ENCODE measurements at places on chromosomes 3 and 15. TPM values are rescaled to one million over a fixed set of nuclear protein-coding genes. Genes with fewer than 3 reads are reported as not detected.

GRCh38 chr3:60756241-60757030 lies 494.8 kb downstream of the FHIT start:
- DNase-seq: no peak

DNA sequence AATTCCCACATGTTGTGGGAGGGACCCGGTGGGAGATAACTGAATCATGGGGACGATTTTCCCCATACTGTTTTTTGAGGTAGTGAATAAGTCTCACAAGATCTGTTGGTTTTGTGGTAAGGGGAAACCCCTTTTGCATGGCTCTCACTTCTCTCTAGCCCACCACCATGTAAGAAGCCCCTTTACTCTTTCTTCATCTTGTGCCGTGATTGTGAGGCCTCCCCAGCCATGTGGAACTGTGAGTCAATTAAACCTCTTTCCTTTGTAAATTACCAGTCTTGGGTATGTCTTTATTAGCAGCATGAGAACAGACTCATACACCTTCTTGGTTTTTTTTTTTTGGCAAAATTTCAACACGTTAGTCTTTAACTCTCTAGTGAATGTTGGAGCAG lies 18.1 kb downstream of the ARL8B start:
- DNase-seq: no peak

GRCh38 chr3:21551019-21551418 lies 200.0 kb downstream of the ZNF385D start:
- DNase-seq: no peak

DNA sequence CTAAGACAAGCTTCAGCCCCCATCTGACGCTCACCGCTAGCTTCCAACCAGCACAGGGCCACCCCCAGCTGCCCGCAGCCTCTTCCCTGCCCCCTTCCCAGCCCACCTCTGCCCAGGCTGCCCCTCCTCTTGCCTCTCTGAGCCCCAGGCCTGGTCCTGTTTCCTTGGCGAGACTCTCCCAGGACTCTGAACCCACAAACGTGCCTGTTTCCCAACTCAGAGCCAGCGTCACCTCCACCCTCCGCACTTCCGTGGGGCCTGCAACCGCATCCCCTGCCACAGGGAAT lies 35.0 kb downstream of the ZXDC start:
- no peak for DNase-seq

DNA sequence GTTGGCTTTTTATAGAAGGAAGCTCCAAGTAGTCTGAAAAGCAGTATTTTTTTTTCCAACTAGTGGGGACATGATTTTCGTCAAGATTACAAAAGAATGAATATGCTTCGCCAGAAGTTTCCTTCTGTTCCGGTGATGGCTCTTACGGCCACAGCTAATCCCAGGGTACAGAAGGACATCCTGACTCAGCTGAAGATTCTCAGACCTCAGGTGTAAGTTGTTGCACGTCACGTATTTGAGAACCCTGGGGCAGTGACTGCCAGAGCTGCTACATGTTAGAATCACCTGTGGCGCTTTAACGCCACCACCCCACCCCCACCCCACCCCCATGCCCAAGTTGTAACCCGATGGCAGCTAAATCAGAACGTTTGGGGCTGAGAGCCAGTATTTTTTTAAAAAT lies 52.2 kb downstream of the BLM start:
- DNase-seq: no peak

The CDHR4 gene
- total RNA-seq: not detected

The OR5H15 gene
- total RNA-seq: not detected

DNA sequence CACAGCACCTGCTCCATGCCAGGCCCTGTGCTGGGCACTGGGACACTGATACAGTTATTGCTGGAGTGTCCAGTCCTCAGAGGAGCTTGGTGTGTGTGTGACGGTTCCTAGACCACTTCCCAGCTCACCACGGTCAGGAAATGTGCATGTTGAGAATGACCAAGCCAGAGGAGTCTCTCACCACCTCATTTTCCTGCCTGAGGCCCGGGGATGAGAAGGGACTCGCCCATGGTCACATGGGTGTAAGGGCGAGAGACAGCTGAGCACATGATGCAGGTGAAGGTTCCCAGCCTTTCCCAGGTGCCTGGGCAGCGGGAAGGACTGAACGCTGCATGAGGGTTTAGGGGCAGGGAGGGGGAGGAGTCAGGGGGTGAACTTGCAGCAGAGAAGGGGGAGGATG lies 180.9 kb upstream of the TLE3 start:
- DNase-seq: no peak

DNA sequence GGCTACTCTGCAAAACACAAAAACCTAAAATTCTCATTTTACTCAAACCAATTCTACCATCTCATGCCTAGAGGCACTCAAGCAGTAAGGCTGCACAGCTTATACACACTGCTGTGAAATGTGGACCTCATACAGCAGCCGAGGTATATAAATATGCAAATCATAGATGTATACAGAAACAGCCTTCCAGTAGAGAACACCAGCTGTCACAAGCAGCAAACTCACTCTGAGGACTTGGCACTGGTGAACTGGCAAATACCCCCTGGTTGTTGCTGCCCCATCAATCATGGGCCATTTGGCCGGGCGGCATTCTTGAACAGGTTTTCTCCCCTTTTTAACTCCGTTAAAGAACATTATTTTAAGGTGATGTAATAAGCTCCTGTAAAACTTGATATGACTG lies 378.0 kb downstream of the LSAMP start:
- DNase-seq: no peak

DNA sequence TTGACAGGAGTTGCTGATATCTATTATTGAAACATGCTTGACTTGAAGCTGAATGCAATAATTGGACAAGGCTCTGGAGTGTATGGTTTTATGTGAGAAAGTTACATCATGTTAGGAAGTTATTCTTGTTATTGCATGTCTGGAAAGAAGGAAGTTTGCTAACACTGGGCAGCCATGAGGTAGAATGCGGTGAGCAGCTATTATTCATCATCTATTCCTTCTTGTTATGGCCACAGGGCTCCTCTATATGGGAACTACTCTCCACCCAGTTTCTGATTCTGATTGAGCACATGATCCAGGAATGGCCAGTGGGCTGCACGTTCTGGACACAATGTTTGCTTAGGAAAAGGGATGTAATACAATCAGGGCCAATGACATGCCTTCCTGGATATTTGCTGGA lies 37.8 kb upstream of the SCN5A start:
- no peak for DNase-seq

The ITIH1 gene
- total RNA-seq: not detected

- DNase-seq: no peak
Observed at GRCh38 chr3:34364335-34364734, 565.9 kb downstream of the PDCD6IP start.

The PIERCE2 gene
- 1.2 TPM for total RNA-seq

- no peak for DNase-seq
Observed at GRCh38 chr15:78018946-78019644, 58.4 kb downstream of the TBC1D2B start.

DNA sequence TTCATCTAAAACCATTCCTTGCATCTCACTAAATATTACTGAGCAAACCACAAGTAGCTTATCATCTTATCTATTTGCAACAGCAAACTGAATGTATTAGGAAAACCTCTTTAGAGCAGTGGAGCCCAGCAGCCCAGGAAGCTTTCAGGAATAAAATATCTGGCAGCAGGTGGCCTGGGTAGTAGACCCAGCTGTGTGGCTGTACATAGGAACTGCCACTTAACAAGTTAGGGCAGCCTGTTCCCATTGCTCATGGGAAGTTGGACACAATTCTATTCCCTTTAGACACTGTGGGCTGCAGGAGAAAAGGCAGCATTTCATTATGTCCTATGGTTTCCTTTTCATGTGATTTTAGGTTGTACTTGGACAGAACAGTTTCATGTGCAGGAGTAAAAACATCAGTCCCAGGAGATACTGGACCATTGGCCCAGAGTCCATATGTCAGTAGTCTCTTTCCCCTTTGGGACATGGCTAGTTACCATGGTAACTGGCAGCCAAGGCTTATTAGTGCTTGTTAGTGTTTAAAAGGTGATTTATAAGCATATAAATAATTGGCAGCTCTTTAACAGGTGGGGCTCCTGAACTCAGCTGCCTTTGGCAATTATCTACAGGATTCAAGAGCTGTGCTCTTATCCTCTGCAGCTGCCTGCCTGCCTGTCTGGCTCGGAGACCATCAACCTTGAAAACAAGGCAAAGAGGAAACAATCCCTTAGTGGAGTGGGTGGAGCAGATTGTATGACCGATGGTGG lies 28.9 kb upstream of the LSAMP start:
- DNase-seq: no peak
